ENCODE measurements at places on chromosomes 11 and 22.

GRCh38 chr11:103637295-103637694 is 399.1 kb upstream of the DDI1 start:
- DNase-seq, result no peak

DNA sequence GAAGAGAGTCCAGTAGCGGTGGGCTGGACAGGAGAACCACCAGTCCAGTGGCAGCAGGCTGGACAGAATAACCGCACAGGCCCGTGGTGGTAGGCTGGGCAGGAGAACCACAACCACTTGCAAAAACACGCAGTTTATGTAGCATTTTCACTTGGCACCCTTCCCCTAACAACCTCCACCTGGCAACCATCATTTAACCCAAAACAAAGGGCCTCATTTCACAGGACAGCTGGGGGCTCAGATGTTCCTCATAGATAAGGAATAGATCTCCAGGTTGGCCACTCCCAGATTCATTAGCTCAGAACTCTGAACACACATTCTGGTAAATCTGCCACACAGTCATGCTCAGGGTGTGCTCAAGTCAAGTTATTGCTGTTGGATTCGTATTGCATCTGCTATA is 41.2 kb downstream of the SYTL2 start:
- DNase-seq, result no peak

- no peak for DNase-seq
Measured at GRCh38 chr11:12237381-12237784, 127.0 kb downstream of the MICAL2 start.

DNA sequence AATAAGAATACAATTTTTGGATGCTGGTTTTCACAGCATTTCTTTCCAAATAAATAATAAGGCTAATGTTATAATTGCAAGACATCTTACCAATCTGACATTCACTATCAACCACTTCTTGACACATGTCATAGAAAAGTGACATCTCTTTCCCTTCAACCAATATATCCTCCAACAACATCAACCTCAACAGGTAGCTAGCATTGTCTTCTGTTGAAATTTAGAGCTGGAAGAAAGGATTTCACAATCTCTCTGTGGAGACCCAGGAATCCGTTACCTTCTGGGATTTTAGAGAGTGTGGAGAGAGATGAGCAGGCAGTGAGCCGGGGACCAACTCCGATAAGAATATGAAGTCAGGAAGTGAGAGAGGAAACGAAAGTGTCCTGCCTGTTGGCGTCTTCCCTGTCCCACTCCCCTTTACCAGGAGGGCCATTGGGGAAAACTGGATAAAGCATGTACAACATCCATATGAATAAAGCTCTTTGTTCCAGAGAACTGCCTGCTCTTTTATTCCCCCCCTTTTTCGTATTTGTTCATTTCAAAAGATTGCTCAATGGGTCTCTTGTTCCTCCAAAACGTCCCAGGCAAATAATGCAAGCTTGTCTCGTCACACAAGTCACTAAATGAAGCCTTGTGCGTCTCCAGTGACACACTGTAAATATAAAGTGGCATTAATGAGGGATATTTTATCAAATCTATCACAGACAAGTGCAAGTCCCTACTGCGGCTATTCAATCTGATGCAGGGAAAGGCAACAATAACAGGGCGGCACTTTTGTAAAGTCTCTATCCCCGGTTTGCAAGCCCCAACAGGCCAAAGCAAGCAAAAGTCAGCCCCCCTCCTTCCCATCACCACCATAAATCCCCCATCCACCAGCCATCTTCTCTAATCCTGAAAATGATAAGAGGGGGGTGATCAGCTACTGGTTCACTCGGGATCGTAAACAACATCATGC is 3.4 kb downstream of the CADM1 start:
- DNase-seq, result no peak

DNA sequence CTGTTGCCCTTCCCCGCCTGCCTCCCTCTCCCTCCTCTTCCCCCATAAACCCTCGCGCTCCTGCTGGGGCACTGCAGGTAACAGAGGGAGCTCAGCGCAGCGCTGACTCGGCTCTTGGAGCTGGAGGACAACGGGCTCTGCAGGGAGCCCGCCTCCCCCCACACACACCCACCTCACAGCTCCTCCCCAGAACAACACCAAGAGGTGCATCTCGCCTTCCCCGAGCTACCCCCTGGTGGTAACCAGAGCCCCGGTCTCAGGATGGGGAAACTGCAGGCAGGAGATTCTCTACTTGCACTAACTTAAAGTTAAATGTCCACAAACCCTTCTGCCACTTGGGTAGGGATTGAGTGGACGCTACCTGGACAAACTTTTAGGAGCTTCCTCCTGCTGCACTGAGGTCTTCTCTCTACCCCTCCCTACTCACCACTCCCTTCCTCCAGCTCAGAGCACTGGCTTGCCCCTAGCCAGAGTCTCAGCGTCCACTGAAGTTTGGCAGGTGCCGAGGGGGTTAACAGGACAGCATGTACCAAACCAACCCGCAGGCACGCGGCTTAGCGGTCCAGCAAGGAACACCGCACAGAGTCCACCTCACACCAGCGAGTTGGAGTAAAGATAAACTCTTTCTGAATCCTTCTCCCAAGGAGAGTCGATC is 4.0 kb upstream of the SCN4B start:
- peak; percentile 3 for DNase-seq

DNA sequence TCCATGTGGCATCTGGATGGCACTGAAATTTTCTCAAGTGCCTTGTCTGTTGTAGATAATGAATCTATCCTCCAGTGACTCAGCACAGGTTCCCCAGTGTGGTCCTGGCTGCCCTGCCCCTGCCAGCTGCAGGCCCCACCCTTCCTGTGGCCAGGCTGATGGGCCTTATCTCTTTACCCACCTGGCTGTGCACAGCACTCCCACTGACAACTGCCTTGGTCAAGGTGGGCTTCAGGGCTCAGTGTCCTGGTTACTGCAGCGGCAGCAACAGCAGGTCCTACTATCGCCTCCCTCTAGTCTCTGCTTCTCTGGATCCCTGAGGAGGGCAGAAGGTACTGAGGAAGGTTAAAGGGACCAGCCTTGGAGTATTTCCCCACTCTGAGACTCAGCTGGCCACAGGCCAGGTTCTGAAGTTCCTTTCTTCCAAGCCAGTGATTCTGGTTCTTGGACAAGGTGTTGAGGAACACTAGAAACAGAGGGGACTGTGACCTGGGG is 3.1 kb downstream of the HMBS start:
- no peak for DNase-seq

DNA sequence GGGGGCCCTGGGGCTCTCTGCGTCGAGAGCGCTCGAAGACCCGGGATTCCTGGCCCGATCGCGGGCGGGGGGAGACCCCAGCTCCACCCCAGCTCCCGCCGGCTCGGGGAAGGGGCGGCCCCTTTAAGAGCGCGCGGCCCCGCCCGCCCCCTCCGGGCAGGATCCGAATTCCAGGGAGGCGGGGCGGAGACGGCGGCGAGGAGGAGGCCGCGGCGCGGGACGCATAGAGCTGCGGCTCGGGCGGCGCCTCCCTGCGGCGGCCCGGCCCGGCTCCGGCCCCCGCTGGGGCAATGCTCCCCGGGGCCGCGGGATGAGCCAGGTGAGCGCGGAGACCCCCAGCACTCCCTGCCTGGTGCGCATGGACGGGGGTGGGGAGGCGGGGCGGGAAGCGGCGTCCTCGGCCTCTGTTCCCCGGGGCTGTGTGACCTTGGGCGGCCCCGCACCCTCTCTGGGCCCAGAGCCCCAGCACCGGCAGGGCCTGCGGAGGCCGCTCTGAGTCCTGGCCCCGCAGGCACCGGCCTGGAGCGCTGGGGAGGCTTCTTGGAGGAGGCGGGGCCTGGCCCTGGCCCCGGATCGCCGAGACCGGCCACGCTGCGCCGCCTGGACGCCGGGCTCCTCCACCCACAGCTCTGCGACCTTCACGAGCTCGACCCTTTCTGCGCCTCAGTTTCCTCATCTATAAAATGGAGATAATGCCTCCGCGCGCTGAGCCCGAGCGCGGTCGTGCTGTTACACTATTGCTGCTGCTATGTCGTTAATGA is 565 bp downstream of the GAS2L1 start:
- DNase-seq, result no peak

- DNase-seq, result no peak
Measured at GRCh38 chr11:111512296-111513239, at the start of gene BTG4. BTG4 (minus strand) TSS chr11:111512386; CDS start chr11:111498776, 13,610 bp downstream.

DNA sequence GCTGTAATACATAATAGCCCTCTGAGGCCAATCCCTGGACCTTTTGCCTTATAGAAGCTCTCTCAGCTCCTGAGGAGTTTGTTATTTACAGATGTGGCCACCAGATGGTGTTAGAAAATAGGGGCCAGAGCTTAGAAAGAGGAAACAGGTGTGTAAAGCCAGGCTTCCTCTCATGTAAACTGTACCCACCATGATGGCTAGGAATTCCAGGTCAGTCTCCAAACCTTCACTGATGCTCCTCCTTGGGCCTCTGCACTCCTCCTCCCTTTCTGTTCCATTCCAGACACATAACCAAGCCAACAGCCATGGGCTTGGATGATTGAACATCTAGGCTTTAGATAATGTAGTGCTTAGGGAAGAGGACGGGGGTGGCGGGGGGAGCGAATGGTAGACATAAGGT is 39.7 kb downstream of the USP35 start:
- no peak for DNase-seq

- DNase-seq, result no peak
Measured at GRCh38 chr11:126926376-126926791, 74.2 kb downstream of the KIRREL3 start.

DNA sequence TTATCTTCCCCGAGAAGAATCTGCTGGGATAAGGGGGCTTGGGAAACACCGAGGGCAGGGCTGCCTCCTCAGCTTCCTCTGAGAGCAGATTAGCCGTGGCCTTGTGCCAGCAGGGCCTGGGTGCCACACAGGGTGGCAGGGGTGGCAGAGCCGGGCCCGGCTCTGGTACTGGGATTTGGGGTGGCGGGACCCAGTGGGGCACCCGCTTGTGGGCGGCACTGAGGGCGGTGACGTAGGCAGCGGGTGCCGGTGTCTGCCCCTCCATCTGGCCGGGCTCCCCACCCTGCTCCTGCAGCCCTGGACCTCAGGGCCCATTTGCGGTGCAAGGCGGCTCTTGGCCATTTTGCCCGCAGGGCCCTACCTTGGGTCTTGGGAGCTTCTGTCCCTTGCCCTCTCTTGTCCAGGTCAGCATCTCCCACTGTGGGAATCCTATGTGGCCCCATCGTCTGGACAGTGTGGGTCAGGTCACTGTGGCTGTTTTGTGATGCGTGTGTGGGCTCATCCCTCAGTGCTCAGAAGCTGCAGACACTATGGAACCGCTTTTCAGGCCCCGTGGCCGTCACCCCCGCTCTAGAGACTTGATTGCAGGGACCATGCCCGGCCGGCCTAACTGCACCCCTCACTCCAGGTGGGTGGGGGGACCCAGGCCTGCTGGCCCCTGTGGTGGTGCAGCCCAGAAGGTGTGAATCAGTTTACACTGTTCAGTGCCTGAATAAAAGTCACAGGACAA is 29.7 kb upstream of the KRTAP5-6 start:
- DNase-seq, result no peak

DNA sequence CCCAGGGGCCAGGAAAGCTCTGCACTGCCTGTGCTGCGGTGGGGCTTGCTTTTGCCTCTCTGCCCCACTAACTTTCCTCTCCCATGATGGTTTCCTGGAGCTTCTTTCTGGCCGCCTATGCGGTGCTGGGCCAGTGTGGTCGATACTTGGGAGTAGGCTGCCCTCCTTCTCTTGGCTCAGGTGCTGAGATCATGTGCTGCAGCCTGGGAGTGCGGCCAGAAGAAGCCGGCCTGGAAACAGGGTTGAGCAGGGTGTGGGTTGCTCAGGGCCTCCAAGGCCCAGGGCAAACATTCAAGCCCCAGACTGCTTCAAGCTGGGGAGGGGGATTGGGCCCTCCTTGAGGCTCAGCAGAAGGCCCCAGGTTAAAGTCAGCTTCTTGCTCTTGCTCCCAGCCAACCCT is 125.0 kb downstream of the NTM start:
- DNase-seq, result no peak

- no peak for DNase-seq
Measured at GRCh38 chr11:93393386-93393785, 62.8 kb downstream of the DEUP1 start.

DNA sequence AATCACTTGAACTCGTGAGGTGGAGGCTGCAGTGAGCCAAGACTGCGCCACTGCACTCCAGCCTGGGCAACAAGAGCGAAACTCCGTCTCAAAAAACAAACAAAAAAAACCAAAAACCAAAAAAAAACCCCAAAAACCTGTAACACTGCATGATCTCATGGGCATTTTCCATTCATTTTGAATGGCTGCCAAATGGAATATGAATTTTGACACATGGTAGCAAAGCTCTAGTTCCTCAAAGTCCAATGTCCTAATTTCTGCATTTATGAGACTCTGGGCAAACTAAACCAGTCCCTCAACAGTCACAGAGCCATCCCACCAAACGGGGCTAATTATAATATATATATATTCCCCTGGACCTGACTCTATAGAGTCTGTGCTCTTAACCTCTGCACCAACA is 61.8 kb downstream of the SGSM3 start:
- DNase-seq, result no peak

DNA sequence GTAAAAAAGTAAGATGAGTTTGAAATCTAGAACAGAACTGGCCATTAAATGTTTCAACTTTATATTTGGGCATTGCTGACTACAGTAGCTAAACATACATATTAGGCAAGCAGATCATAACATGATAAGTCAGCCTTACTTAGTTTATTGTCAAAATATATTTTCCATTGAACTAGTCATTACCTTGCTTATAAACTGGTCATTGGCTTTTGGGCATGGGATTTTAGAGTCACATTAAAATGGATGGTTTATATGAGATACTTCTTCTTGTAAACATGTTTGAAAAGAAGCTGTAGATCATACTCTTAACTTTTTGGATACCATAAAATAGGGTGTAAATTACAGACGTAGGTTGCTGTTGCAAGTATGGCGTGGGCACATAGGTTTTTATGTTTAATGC is 2.7 kb downstream of the HIPK3 start:
- no peak for DNase-seq

DNA sequence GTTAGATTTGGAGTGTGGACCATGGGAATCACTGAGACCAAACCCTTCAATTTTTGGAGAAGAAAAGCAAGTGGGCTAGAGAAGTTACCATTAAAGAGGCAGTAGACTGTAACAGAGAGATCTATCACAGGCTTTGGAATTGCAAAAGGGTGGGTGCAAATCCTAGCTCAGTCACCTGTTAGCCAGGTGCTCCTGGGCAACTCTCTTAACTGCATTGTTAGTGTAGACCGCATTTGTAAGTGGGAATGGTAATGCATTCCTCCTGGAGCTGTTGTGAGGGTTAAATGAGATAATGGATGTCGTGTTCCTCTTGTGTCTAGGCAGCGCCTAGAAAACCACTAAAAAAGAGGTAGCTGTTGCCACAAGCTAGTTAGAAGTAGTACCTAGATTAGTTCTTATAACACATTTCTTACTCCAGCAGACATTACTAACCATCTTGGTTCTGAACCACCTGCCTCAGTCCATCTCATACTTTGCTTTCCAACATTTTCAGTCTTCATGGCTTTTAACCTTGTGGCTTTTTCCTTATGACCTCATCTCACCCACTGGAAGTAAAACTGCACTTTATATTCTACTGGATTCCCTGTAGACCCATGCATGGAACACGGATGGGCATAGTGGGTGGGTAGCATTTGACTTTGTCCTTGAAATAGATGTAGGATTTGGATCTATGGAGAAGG is 153.0 kb downstream of the HIPK3 start:
- DNase-seq, result no peak
